ENCODE measurements at places on chromosomes 1 and 21.

DNA sequence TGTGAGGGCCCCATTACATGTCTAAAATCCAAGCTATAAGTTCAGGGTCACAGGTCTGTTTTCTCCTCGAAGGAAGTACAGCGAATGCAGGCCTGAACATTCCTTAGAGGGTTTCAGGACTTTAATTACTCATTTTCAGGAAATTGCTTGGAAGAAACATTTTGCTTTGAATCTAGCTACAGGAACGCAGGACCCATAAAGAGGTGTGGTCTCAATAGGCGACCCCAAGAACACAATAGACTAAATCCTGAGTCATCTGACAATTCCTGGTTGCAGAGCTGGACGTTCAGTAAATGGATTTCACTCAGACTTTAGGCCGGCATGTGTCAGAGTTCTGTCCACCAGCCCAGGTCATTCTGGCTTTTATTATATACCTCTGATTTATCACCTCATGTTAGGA, 1.0 kb upstream of the ERG start:
- no peak for DNase-seq

GRCh38 chr1:153248176-153248879, 11.2 kb upstream of the LORICRIN start:
- DNase-seq, result no peak

GRCh38 chr1:233647636-233648035, 33.7 kb downstream of the KCNK1 start:
- no peak for DNase-seq

DNA sequence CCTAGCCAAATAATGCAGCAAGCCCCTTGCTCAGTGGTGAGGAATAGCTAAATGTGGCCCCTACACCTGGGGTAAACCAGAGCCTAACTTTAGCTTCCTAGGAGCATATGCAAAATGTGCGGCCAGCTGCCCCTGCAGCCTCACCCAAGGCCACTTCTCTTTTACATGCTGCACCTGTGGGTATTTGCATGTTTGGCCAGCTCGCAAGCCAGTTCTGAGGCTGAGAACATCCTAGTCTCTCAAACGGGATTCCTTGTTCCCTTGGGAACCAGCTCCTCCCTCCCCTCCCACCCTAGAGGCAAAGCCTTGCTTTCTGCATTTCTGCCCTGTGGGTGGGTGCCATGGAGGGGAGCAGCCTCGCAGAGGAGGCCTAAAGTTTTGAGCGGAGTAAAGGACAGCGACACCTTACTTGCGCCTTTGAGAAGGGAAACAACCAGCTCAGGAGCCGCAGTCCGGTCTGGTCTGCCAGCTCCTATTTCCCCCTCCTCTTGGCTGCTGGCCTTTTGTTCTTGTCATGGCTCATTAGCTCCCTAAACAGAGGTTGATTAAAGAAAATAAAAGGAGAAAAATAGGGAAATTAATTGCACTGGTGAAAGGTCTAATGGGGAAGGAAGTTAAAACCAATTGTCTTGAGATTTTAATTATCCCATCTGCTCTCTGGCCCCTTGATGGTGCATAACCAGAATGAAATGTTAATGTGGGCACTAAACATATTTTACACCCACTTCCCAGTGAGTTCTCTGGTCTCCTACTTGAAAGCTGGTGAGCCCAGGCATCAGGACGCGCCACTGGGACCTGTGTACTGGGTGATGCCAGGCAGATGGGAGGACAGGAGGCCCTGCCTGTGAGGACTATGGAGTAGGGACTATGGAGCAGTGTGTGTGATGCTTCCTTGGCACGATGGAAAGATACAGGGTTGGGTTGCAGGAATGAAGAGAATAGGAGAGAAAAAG, 68.7 kb downstream of the TEX35 start:
- peak; percentile 88 for DNase-seq

- DNase-seq, result peak; percentile 18
Observed at GRCh38 chr1:193740762-193741161, 554.3 kb upstream of the B3GALT2 start.

DNA sequence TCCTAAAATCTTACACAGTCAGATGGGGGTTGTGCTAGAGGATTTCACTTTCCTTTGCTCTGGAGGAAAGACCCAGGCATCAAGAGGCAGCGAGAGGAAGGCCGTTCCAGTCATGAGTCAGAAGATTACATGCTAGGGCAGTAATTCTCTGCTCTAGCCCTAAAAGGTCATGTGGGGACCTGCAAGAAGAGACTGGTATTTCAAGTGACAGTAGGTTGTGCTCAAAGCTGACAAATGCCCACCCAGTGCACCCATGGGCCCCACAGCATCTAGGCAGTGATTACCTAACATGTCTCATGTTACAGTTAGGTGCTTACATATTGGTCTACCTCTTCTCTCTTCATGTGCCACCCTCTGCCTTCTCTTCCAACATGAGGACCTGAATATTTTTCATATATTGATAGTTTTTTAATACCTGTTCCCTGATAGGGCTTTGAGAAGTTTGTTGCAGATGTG, 99.7 kb upstream of the BEND5 start:
- DNase-seq, result no peak

GRCh38 chr1:179229214-179230140, at the start of gene ABL2:
Gene ABL2 (minus strand): TSS chr1:179229677. CDS start chr1:179229397, 280 bp downstream.
- DNase-seq, result peak; percentile 83
